ENCODE measurements at places on chromosomes 2 and 18.

GRCh38 chr18:79394534-79395307 lies 1.0 kb upstream of the NFATC1 start:
- DNase-seq = peak; percentile 52

DNA sequence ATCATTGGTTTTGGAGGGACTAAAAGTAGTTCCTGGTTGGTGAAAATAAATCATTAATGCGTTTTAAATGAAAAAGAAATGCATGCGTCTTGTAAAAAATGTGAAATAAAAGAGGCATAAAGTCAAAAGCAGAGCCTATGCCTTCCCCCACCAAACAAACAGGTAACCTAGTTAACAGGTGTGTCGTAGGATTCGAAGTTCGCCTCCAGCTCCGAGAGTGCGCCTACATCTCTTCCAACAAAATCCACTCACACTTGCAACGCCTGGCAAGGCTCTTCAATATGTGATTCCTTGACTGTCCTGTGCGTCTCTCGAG lies 677 bp upstream of the SMAD4 start:
- DNase-seq = no peak

- no peak for DNase-seq
These were observed 171.6 kb upstream of the PIEZO2 start for GRCh38 chr18:11320986-11321385.

- no peak for DNase-seq
These were observed 18.5 kb downstream of the RBMS1 start for GRCh38 chr2:160474891-160475787.

DNA sequence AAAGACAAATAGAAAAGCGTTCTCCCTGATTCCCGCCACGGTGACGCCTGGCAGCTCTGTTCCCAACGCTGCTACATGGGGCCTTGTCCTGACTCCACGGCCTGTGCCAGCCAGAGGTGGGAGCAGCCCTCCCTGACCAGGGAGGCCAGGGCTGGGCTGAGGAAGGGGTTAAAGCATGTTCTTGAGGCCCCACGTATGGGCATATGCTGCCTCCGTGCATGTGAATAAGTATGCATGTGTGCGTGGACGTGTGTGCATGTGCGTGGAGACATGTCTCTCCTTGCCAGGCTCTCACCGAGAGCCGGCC lies 1.6 kb upstream of the SNED1 start:
- DNase-seq = no peak

DNA sequence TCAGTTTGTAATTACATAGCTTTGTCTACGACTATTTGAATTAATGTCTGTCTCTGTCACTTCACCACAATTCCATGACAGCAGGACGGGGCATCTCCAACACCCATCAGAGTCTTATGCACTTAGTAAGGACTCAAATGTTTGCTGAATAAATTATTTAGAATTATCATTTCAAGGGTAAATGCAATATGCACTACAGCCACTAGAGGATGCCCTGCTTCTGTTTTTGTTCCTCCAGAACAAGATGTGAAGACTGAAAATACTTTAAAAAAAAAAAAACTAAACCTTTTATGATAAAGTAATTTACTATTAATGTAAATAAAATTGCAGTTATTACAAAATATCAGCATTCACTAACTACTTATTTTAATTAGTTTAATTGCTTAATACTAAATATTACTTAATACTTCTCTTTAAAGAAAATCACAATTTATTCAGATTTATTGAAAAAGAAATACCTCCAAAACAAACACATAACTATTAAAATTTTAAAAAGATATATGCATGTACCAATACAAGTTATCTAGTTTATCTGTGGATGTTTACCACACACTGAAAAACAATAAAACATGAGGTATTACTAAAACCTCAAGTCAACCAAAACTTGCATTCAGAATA lies 3.2 kb downstream of the PIGN start:
- DNase-seq = no peak

DNA sequence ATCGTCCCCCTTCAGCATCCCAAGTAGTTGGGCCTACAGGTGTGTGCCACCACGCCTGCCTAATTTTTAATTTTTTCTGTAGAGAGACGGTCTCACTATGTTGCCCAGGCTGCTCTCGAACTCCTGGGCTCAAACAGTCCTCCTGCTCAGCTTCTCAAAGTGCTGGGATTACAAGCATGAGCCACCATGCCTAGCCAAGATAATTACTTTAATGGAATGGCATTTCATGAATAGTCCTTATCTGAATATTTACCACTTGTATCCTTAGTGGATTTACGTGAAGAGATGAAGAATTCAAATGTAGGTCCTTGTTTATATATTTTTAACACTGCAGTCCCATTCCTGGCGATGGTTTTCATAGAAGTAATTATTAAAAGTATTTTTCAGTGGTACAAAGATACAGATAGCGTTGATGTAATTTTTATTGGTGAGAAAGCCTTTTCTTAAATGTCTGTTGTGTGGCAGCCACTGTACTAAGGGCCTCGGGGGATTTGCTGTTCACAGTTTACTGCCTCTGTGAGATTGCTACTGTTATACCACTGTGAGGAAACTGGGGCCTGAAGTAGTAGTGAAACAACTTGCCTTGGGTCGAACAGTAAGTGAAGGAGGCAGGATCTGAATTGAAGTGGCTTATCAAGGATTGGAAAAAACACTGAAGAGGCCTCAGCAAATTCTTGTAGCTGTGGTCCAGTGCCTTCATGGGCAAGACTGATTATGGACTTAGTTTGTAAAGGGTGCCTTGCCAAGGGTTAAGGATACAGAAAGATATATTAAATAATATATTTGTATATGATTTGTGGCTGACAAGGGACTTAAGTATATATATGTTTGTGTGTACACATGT lies 151.2 kb downstream of the PRPF40A start:
- no peak for DNase-seq

DNA sequence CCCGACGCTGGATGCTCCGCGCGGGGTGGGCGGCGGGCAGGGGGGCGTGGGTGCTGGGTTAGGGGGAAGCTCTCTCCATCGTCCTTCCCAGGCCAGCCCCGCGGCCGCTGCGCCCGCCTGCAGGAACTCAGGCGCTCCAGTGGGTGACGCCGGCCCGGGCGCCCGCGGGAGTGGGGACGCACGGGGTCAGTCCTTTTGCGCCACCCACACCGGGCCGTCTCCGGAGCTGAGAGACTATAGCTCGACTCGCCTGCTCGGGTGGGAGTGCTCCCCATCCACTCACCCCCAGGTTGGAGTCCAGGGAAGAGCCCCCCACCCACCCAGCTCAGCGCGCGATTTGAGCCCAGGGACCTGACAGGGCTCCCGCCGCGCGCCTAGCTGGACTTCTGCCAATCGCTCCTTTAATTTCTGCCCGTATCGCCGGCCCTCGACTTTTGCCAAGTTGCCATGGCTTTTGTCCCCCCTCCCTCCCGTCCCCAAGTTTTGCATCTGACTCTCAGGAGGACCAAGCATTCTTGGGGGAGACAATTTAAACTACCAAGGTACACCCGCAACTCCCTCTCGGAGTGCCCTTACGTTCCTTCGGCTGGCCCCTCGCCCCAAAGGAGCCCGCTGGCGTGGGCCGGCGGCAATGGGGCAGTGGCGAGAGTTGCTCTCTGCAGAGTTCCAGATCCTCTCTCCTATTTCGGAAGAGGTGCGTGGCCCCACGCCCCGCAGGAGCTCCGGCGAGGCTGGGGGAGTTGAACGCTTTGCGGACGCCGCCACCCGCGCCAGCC lies 205.8 kb upstream of the SMAD2 start:
- no peak for DNase-seq

DNA sequence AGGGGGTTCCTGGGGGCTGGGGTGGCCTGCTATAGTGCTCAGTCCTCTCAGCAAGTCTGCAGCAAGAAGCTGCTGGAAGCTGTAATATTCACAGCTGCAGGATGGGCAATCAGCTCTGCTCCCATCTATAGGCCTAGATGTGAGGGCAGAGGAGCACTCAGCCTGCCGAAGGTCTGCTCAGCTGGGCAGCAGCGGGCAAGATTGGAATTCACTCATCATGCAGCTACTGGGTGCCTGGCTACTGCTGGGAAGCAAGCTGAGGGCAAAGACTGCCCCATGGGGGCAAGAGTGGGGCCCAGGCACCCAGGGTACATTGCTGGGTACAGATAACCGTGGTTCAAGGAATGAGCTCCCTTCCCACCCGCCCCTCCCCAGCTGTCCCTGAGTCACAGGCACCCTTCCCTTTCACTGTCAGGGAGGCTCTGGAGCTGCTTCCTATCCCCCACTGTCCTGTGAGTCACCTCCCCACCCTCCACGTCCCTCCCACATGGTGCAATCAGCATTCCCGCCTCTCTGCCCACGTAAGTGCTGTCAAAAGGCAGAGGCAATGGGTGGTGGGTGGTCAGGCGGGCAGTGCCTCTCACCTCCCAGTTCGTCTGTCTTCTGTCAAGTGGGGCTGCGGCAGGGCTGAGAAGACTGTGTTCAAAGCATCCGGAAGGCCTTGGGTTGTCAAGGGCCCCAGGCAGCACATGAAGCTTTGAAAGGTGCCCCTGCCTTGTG lies 169.2 kb downstream of the TRIM43 start:
- no peak for DNase-seq

DNA sequence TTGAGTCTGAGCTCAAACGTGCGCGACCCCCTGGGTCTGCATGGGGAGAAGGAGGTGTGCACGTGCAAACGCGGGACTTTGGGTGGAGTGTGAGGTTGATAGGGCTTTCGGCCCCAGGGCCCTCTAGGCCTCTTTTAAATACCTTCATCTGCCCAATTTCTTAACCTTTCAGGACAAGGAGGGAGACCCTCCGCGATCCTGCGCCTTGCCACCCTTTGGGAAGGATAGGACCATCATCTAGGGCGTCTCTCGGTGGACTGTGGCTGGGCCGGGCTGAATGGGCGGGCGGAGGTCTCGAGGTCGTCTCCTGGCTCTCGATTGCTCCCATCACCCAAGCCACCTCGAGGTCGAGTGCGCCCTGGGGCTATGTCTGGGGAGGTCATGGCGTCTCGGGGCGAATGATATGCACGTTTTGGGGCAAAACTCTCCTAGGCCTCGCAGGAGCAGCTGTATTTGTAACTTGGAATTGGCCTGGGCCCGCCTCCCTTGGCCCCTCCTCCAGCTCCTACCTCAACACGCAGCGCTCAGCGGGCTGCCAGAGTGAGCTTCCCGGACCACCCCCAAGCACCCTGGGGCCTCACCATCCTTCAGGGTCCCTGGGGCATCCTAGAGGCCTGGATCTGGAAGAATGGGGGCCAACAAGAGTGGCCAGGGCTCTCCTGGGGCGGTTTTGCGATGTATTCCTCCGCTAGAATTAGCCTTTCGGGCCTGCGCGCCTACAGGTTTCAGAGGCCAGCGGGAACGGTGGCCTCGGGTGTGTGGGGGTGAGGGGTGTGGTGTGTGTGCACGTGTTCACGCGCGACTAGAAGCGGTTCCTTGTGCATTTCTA lies 8.7 kb upstream of the SIX3 start:
- no peak for DNase-seq

DNA sequence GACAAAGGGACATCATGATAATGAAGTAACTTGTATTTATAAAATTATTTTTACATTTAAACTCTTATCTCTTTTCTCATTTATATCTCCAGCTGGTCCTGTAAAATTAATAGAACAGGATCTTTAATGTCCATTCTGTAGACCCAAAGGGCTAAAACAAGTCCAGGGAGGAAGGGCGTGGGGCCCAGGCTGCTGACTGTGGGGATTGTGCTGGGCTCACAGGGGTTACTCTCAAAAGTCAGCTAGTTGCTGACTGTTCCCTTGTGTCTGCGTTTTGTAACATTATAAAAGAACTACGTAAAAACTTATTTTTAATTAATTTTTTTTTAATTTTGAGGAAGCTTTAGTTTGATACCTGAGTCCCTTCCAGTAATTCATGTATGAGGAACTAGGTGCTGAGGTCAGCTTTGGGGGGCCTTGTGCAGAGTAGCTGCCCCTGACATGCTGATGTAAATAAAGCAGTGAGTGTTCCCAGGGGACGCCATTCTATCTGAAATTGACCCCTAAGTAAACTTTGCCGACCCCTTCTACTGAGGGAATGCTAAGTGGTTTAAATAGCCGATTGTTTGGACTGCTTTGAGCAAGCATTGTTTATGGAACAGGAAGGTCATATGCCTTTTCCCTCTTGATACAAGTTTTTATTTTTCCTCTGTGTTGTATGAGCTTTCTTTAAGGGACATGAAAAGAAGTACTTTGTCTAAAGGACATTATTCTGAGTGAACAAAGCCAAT lies 56.4 kb downstream of the MERTK start:
- DNase-seq = no peak

GRCh38 chr2:170586571-170587095 lies 128.5 kb upstream of the SP5 start:
- DNase-seq = no peak

DNA sequence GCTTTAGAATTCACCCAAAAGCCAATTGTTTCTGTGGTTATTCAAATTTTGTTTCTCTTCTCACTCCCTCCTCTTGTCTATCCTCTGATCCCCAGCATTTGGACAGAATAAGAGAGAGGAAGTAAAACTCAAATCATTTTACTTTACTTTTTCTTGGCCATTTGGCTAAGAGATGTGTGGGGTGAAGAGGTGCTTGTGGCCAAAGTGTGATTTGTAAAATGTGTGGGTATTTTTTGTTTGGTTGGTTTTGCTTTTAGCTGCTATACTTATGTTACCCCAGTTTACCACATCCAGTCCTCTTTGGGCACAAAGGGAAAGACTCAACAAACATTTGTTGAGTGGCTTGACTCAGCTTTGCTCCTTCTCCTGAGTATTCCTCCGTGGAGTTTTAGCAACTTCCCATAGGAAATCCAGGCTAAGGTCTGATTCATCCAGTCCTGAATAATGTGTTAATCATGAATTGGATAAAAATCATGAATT lies 109.1 kb upstream of the CYP1B1 start:
- no peak for DNase-seq

DNA sequence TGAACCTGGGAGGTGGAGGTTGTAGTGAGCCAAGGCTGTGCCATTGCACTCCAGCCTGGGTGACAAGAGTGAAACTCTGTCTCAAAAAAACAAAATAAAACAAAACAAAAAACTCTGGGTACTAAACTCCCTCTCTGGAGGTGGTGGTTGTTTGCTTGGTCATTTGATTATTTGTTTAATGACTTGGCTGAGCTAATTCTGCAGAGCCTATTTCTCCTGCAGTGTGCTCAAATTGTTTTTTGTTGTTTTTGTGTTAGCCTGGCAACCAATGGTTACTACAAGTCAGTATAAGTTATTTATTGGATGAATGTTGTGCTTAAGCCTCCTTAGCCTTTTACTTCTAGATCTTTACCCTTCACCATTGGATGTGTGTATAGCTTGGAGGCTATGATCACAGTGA lies 387.5 kb downstream of the ADCYAP1 start:
- no peak for DNase-seq

GRCh38 chr2:96870626-96871255 lies 861 bp upstream of the SEMA4C start:
- no peak for DNase-seq

- no peak for DNase-seq
These were observed 157.5 kb downstream of the TGIF1 start for GRCh38 chr18:3607309-3608098.

- no peak for DNase-seq
These were observed 205.2 kb upstream of the LYPD1 start for GRCh38 chr2:132875193-132875592.

GRCh38 chr2:98604547-98604946 lies 3.8 kb downstream of the COA5 start:
- no peak for DNase-seq

DNA sequence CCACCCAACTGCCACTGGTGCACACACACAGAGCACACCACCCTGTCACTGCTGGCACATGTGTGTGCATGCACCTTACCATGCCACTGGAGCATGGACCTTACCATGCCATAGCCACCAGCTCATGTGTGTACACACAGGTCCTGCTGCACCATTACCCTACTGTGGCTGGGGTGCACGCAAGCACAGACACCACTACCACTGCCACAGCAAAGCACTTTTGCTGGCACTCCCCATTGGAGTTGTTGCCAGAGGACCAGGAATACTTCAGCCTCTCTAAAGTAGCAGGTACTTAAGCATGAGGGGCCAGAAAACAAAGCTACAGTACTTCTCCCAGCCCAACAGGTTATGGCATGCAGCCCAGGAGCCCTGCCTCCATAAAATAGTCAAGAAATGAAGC lies 404.8 kb downstream of the MBD2 start:
- no peak for DNase-seq

Measured in stimulated activated CD4-positive, alpha-beta T cell treated with anti-CD3 and anti-CD28 coated beads, Interleukin-1b, Interleukin-23, amount 100 ng/mL, for 1 hour (primary cell).